ENCODE measurements at places on chromosomes 16 and 17.

DNA sequence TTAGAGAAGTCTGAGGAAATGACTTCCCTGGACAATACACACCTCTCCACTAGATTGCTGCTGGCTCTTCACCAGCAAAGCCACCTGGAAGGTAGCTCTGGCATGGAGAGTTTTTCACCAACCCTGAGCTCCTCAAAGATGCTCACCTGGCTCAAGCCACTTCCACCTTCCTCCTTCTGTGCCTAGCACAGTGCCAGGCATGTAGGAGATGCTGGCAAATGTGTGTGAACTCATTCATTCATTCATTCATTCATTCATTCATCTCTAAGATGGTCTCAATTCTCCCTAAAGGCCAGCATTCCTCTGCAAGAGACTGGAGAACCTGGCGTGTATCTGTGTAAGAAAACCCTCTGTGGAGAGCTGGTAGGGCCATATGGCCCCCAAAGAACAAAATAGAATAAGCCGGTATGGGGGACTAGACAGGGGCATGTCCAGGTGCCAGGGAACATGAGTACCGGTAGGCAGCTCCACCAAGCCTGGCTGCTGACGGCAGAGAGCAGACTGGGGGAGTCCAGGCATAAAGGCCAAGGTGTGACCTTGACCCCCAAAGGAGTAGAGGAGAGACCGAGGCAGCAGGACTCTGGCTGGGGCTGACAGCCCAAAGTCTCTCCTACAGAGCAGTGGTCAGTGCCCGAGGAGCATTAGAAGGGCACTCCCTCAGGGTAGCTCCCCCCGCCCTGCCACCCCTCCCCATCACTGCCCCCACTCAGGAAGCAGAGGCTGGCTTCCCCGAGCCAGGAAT is 132.2 kb upstream of the TNRC6C start:
- no peak for DNase-seq

- no peak for DNase-seq
Measured at GRCh38 chr16:55539049-55539448, 27.4 kb upstream of the CAPNS2 start.

DNA sequence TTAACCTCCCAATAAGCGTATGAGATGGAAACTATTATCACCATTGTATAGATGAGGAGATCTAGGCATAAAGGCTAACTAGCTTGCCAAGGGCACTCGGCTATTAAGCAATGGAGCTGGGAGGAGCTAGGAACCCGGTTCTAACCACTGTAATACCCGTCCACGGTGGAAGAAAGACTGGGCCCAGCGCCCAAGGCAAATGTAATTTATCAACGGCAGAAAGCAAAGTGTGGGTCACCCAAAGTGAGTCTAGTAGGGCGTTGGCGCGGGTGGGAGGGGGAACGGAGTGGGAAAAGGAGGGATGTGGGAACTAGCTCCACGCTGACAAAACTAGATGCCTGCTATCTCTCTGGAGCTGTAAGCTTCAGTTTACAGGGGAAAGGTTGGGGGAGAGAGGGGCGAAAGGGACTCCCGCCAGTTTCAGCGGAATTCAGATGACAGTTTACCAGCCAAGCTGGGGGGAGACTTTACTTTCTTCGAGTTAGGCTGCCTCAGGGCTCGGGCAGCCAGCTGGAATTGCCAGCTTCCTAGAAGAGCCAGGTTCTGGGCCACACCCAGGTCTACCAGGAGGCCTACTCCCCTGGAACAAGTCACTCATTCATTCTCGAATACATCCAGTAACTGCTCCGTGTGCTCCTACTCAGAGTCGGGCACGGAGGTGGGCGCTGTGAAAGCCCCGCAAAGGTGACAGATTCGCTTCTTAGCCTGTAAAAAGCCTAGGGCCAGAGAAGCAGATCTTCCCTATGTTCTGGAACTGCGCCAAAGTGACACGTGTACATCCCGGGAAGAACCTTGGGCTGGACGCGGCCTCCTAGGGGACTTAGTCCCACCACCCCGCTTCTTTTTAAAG is 837 bp downstream of the LRRC59 start:
- DNase-seq, result no peak

DNA sequence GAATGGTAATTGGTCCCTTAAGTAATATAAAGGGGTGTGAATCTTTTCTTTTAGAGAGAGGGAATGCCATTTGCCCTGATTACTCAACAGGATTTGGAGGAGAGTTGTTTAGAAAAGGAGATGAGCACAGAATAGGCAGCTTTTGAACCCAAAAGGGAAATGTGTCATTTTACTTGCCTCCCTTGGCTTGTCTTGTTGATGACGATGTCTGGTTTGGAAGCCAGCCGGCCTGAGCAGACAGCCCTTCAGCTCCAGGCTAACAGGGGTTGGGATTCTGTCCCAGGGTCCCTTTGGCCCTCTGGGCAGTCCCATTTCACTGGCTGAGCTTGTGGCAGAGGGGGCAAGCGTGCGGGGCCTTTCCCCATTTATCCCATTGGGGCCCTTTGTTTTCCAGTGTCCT is 22.3 kb upstream of the PRKAR1A start:
- no peak for DNase-seq

DNA sequence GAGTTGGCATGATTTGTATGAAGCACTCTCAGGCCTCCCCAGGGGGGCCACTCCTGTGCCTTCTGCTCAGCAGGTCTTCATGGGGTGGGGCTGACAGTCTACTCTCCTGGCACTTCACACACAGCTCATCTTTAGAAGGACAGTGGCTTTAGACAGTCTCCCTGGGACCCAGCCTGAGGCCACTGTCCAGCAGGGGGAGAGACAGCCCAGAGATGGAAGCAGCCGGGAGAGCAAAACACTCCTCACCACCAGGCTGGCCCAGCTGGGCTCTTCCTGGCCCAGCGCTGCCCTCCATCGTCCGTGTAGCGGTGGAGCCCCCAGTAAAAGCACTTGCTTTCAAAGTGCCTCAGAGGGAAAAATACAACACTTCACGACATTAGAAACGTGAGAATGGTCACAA is 62.0 kb upstream of the CRHR1 start:
- DNase-seq, result no peak

- no peak for DNase-seq
Measured at GRCh38 chr17:9389111-9389527, 186.5 kb downstream of the STX8 start.

DNA sequence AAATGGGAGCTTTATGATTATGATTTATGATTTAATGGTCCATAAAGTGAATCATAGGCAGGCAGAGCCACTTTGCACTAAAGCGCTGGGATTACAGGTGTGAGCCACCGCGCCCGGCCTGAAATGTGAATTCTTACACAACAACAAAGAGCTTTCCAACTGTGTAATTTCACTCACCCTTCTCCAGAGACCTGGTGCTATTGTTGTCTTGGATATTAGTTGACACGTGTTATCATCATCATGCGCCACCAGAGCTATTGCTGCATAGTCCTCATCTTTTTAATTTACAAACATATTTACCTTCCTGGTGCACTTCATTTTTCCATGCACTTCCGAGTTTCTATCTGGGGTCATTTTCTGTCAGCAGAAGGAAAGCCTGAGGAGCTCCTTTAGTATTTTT is 4.8 kb upstream of the UTS2R start:
- no peak for DNase-seq

- DNase-seq, result no peak
Measured at GRCh38 chr17:14777291-14777690, 476.4 kb downstream of the HS3ST3B1 start.

DNA sequence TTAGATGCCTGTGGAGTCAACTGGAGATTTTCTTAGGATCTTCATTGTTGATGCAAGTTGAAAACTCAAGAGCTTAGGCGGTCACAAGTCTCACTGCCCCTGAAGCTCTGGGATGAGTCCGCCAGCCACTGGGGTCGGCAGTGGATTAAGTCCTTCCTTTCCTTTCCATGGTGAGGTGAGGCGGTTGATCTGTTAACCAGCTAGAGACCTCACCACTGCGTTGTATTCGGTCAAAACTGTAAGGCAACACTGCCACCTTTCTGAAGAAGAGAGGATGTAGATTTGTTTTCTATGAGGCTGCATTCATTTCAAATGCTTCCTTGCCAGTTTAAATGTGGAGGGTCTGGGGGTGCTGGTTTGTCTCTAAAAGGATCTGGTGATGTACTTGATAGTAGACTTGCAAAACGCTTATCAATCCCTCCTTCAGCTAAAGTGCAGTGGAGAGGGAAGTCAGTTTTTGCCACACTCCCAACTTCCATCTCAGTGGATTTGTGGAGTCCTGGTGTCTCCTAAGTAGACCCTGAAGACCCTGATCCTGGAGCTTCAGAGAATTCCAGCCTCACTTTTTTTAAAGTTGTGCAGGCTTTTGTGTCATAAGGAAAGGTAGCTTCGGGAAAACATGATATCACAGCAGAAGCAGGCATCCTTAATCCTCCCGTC is 1.7 kb downstream of the MYOCD start:
- DNase-seq, result no peak

GRCh38 chr16:85944572-85945423 is 45.8 kb downstream of the IRF8 start:
- DNase-seq, result no peak

DNA sequence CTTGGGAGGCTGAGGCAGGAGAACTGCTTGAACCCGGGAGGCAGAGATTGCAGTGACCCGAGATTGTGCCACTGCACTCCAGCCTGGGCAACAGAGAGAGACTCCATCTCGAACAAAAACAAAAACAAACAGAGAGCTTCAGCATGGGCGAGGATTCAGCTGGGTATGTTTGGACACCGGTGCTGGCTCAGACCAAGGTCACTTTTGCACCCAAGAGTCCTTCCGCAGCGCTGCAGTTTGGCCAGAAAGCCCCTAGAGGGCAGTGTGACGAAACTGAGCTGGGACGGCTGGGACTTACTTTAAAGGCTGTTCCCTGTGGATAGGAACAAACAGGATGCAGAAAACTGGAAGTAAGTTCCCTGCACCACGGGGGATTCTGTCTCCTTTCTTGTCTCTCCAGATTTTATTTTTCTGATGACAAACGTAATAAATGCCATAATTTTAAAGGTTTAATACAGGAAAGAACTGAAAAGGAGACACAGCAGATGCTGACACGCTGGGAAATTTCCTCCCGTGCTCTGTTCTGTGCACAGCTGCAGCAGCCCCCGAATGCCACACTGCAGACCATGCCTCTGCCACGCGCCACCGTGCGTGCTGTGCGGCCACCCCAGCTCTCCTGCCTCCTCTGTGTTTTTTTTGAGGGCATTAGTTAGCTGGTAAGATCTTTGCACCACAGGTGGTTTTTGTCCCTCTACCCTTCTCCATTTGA is 25.2 kb upstream of the USP36 start:
- peak; percentile 70 for DNase-seq

GRCh38 chr17:41354536-41354935 is 3.9 kb upstream of the KRT33A start:
- no peak for DNase-seq

GRCh38 chr16:47778106-47778801 is 317.1 kb downstream of the PHKB start:
- DNase-seq, result no peak

DNA sequence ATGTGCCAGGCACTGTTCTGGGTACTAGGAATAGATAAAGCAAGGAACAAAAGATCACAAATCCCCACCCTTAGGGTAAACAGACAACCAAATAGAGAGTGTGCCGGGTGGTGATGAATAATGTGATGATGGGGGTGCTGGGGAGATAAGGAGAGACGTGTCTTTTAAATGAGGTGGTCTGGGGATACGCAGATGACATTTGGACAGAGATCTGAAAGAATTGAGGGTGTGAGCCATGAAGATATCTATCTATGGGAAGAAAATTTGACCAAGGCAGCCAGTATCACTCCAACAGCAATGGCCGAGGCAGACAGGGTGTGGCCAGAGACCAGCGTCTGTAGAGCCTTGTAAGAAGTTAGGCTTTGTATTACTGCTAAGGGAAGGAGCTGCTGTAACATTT is 165.3 kb downstream of the MRTFB start:
- DNase-seq, result no peak

All from activated CD4-positive, alpha-beta T cell treated with anti-CD3 and anti-CD28 coated beads, Interleukin-2, amount 10 ng/mL, durations not matched to agents 7 days and 5 days (primary cell).